Stimulated activated CD4-positive, alpha-beta T cell treated with anti-CD3 and anti-CD28 coated beads, Interleukin-12 subunit alpha, Interleukin-12 subunit beta, amount 100 ng/mL, for 48 hours (primary cell): ENCODE measurements at places on chromosomes 7 and 10.

- no peak for DNase-seq
Observed at GRCh38 chr7:137828456-137828855, 18.3 kb downstream of the DGKI start.

DNA sequence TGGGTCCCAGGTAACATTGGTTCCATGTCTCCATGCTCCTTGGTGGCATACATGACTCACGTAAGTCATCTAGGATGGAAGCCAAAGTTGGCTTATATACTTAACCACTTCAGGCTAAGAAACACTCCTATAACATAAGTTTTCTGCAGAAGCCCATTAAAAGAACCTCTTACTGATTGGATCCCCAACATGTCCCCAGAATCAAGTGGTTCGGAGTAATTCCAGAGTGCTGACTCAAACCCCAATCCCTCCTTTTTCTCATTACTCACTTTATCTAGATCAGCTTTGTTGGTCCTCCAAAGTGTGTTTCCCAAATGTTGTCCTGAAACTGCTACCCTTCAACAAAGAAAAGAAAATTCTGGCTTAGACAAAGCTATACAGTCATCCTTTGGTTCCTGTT is 10.1 kb upstream of the ATOH7 start:
- no peak for DNase-seq

- no peak for DNase-seq
Observed at GRCh38 chr7:36048902-36049240, 104.2 kb upstream of the EEPD1 start.

- no peak for DNase-seq
Observed at GRCh38 chr10:94376865-94377264, 14.1 kb upstream of the NOC3L start.

DNA sequence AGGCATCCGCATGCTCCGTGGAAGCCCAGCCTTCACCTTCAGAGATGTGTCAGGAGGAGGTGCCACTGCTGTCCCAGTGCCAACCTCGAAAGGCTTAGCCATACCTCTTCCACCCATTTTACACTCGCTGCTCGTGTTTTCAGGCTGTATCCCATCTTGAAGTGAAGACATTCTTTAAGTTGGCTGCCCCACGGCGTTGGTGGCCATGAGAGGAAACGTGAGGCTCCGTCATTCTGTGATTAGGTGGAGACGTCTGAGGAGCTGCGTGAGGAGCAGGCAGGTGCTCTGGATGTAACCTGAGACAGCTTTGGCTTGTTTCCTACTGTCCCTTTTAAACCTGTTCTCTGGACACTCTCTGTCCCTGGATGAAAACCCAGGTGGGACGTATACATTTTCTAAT is 159.9 kb upstream of the RNF32 start:
- no peak for DNase-seq

DNA sequence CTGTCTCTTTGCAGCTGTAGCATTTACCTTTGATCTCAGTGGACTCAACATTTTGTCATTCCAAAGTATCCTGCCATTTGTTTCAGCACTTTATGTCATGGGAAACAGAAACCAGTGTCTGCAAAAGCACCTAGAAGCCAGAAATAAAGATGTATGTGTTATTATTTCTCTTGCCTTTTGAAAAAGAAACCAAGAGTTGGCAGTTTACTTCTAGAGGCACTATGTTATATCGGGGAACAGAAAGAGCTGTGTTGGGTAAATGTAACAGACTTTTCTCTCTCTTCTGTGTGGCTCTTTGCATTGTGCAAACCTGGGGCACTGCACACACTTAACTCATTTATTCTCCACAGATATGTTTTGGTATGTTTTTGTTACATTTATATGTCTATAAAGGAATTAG is 36.7 kb downstream of the ZNF138 start:
- no peak for DNase-seq

DNA sequence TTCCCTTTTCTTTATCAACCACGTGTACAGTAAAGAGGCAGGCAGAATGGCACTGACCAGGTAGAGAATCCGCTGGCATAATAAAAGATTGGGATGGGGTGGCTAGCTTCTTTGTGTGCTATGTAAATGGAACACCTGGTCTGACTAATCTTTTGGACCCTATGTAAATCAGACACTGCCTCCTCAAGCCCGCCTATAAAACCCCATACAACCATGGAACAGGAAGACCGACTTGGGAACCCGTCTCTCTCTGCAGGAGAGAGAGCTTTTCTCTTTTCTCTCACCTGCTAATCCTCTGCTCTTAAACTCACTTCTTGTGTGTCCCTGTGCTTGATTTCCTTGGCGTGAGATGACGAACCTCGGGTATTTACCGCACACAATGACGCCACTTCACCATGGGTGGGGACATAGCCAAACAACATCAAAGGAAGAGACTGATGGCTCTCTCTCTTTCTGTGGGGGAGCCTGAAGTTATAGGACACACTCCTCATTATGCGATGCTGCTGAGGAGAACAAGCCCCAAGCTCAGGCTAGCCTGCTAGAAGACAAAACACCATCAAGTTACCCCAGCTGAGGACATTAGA is 94.2 kb downstream of the ARL5B start:
- no peak for DNase-seq

- no peak for DNase-seq
Observed at GRCh38 chr7:100719523-100720278, 567 bp upstream of the EPO start.

DNA sequence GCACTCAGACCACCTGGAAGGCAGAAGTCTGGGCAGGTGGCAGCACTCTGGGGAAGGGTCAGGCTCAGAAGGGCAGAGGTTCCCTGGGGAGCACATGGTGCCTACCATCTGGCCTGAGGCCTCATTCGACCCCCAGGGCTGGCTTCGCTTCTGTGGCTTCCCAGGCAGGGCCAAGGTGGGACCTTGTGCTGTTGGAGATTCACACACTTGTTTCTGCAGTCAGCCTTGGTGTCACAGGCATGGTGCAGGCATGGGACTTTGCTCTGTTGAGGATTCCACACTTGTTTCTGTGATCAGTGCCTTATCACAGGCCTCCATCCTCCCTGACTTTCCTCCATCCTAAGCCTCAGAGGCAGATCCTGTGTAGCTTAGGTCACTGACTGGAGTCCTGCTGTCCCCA is 11.3 kb upstream of the FAM241B start:
- no peak for DNase-seq

- DNase-seq, result peak; percentile 54
Observed at GRCh38 chr7:157432957-157433576, 96.3 kb downstream of the DNAJB6 start.

- no peak for DNase-seq
Observed at GRCh38 chr7:50627824-50628361, 62.7 kb upstream of the DDC start.

DNA sequence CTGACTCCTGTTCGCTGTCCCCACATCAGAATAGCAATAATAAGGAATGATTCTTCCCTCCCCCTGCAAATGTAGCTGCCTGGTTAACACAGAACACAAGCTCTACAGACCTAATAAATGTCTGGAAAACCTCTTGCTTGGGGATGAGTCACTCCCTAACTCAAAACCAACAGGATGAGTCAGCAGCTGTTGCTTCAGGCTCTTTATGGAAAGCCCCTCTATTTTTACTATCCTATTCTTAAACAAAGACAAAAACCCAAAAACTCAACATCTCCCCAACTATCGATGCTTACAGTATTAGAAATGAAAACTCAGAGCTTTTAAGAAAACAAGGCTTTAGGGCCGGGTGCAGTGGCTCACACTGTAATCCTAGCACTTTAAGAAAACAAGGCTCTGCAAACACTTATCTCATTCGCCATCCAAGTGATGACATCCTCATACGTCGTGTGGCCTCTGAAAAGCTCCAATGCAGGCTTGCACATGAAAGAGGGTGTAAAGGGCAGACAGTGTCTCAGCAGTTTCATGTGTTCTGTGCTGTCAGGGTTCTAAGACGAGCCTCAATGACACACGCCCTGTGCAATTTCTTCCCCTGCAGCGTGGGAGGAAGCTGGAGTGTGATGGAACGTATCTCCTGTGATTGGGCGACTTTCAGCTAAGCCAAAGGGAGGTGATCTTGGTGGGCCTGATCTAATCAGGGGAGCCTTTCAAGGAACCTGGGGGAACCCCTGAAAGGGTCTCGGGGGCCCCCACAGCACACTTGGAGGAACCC is 70.1 kb downstream of the AMZ1 start:
- DNase-seq, result peak; percentile 61

- no peak for DNase-seq
Observed at GRCh38 chr7:142814451-142814850, 40.4 kb upstream of the EPHB6 start.

- DNase-seq, result no peak
Observed at GRCh38 chr10:121154846-121155245, 303.7 kb downstream of the WDR11 start.

DNA sequence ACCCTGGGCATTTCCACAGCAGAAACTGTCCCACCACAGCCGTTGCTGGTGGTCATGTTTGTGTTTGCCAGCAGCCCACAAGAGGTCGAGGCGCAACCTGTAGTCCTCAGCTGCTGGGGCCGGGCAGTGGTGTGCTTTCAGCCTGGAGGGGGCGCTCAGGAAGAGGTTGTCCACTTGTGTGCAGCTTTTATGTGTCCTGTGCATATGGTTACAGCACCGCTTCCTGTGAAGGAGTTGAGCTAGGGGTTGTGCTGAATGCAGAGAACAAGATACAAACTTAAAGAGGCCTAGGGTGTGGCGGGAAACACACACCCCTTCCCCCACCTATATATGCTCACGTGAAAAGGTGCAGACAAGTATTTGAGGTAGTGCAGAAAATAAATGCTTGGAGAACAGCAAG is 29.5 kb upstream of the PFKFB3 start:
- no peak for DNase-seq

- no peak for DNase-seq
Observed at GRCh38 chr10:36638462-36639155, 486.8 kb upstream of the ANKRD30A start.

GRCh38 chr10:95214793-95215192 is 20.8 kb downstream of the ACSM6 start:
- DNase-seq, result no peak

GRCh38 chr7:95859429-95859828 is 87.1 kb downstream of the DYNC1I1 start:
- DNase-seq, result no peak

GRCh38 chr10:3140280-3140679 is 32.3 kb downstream of the PITRM1 start:
- DNase-seq, result no peak

DNA sequence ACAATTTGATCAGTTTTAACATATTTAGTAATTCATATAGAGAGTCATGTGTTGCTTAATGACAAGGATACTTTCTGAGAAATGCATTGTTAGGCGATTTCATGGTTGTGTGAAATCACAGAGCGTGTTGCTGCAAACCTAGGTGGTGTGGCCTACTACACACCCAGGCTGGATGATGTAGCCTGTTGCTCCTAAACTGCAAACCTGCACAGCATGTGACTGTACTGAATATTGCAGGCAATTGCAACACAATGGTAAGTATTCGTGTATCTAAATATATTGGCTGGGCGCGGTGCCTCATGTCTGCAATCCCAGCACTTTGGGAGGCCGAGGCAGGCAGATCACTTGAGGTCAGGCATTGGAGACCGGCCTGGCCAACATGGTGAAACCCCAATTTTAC is 73.7 kb upstream of the BAIAP2L1 start:
- DNase-seq, result no peak

DNA sequence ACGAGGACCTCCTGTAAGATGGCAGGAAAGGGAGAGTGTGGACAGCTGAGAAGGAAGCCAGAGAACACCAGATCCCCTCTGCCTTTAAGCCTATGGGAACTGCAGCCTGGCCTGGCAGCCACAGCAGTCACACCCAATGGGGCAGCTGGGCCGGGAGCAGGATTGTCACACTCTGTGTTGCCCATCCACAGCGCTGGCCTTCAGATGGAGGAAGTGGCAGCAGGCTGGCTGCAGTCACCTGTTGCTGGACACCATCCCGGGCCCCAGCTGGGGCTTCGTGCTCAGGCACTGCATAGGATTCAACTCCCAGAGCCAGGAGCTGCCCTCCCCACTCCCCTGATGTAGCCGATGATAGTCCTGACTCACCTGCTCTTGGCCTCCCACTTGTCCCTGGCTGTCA is 114.4 kb downstream of the COL13A1 start:
- no peak for DNase-seq

DNA sequence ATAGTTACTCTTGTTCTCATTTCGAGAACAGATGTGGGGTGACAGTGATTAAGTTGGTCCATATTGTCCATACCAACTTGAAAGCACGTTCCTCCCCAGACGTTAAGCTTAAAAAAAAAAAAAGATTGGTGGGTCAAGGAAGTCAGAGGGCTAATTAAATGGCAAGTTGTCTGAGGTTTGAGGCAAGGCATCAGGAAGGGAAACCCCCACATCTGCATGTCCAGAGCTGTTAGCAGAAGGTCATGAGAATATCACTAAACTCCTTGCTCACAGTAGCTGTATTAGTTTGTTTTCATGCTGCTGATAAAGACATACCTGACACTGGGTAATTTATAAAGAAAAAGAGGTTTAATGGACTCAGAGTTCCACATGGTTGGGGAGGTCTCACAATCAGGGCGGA is 415.6 kb upstream of the FZD8 start:
- no peak for DNase-seq

DNA sequence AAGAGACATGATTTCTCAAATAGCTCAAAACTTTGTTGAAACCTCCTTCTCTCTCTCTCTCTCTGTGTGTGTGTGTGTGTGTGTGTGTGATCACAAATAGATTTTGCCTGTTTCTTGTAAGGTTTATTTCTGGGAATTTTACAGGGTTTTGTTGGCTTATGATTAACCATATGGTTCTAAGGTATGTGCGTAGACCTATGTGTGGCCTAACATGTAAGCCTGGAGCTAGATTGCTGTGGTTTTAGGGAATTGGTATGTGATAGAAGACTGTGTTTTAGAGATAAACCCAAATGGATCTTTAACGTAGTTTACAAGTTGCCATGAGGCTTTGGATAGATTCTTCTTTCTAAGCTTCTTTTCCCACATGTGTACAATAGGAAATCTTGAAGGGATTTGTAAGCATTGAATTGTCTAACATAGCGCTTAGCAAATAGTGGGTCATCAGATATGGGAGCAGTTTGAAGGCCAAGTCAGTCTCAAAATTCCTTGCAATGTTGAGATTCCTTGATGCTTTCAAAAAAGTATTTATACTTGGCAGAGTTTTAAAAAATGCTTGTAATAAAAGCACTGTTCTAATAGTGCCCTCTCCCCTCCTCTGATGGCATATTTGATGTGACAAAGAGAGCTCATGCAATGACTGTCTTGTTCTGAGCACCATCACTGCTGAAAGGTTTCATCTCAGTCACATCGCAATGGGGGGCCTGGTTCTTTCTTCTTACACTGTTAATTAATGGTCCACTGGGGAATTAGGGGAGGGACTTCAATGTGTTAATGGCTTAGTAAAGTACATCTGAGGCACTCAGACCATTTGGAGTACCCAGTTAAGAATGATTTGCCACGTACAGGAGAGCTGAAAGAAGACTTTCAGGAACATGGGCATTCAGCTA is 118.2 kb downstream of the SNX10 start:
- no peak for DNase-seq
